Effector memory CD4-positive, alpha-beta T cell (primary cell): ENCODE measurements at places on chromosomes 7 and 10.

DNA sequence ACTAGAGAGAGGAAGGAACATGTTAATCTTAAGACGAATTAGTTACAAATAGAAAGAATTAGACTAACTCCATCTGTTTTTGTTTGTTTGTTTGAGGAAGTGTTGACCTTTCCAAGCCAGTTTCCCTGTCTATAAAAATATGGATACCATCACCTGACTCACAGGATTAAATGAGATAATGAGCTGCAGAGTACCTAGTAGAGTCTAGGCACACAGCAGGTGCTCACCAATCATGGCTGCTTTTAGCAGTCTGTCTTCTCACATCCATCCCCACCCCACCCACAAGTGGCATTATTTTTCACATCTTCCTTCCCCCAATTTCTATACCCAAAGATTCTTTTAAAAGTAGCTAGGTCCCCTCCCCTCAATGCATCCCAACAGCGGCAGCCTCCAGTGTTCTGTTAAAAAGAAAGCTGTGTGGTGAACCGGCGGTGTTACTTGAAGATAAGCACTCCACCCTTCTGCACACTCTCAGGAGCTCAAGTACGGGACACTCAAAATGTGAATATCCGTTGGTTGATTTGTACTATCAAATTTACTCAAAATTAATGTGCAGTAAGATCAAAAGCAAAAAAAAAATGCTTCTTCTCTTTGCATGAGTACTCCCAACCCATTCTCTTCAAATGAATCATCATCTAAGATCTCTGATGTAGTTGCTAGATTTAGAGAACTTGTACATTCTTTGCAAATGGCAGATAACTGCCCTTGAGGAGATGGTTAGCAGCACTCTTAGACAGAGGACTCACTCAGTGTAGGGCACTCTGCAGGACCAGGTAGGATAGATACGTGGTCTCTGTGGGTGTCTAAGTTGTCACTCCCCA lies 145.4 kb upstream of the ASAH2 start:
- H3K4me3 ChIP-seq, result no peak overlapping the region
- H3K4me1 ChIP-seq, result no peaks in the 10 kb centered on the region
- H3K27me3 ChIP-seq, result no peaks in the 10 kb centered on the region
- DNase-seq, result no peak
- no peak overlapping the region for H3K27ac ChIP-seq
- no peaks in the 10 kb centered on the region for H3K36me3 ChIP-seq

GRCh38 chr7:151552352-151553028 lies 32.8 kb upstream of the RHEB start:
- no peak overlapping the region for H3K27ac ChIP-seq
- H3K4me1 ChIP-seq, result no peaks in the 10 kb centered on the region
- no peak for DNase-seq

DNA sequence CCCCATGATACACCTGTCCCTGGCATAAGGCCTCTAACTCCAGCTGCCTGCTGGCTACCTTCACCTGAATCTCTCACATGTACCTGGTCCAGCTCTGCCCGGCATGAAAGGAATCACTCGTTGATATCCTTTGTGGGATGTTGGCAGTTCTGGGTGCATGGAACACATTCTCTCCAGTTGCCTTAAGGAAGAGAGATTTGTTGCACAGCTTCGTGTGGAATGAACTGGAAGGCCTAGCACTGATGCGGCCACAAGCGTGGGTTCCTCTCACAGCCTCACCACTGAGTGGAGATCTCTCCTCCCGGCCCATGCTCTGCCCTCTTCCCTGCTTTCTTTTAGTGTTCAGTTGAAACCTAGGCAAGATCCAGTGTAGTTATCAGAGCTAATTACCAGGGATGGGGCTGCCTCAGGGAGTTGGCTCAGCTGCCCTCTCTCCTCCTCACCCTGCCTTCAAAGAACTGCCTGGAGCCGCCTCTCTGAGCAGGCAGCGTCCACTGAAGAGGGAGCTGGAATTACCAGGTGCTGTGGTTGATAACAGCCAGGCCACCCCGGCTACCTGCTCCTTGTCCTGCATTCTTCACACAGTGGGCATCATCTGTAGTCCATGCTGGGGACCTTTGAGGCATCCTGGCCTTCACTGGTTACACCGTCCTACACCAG lies 194.3 kb downstream of the CCDC3 start:
- H3K36me3 ChIP-seq, result no peaks in the 10 kb centered on the region
- no peaks in the 10 kb centered on the region for H3K4me1 ChIP-seq
- H3K4me3 ChIP-seq, result no peak overlapping the region
- H3K27ac ChIP-seq, result no peak overlapping the region

GRCh38 chr7:123773481-123773880 lies 24.7 kb upstream of the WASL start:
- DNase-seq, result no peak
- no peak overlapping the region for H3K4me3 ChIP-seq

- no peak for DNase-seq
- H3K27ac ChIP-seq, result no peak within 1 kb of the TSS
- no peaks in the 10 kb centered on the region for H3K36me3 ChIP-seq
- peaks cover 8% of the 10 kb centered on the region for H3K4me1 ChIP-seq
- peaks cover 16% of the 10 kb centered on the region for H3K27me3 ChIP-seq
These were observed at the start of gene NPY for GRCh38 chr7:24283897-24284698. NPY (plus strand) TSS chr7:24284190; CDS start chr7:24285241, 1,051 bp downstream.

- H3K27ac ChIP-seq, result no peak overlapping the region
- H3K36me3 ChIP-seq, result no peaks in the 10 kb centered on the region
- H3K27me3 ChIP-seq, result no peaks in the 10 kb centered on the region
- DNase-seq, result no peak
These were observed 25.4 kb upstream of the CALU start for GRCh38 chr7:128713794-128714193.

- H3K4me1 ChIP-seq, result peaks cover 21% of the 10 kb centered on the region
- no peak overlapping the region for H3K27ac ChIP-seq
These were observed 2.0 kb downstream of the EVX1 start for GRCh38 chr7:27244488-27245123.

DNA sequence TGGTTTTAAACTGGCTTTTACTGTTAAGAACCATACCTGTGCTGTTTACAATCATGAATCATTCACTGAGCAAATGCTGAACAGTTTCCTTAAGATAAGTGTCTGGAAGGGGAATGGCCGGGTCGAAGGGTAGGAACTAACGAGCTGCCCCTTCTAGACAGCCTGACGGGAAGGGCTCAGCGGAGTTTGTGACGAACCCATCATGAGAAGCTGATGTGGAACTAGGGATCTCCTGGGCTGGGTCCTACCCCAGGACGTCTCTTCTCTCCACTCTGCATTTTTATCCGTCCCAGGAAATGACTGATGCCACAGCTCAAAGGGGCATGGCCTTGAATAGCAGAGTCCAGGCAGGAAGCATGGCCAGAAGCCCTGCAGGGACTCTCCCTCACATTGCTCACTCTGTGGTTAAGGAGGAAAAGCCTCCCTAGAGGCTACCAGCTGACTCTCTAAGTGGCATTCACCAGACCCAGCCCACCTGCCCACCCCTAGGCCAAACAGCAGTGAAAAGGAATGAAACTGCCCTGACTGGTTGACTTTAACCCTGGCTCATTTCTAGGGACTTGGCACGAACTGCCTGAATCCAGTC lies 112.0 kb downstream of the PFKFB3 start:
- no peaks in the 10 kb centered on the region for H3K4me1 ChIP-seq
- no peaks in the 10 kb centered on the region for H3K27me3 ChIP-seq
- H3K36me3 ChIP-seq, result no peaks in the 10 kb centered on the region
- DNase-seq, result no peak
- no peak overlapping the region for H3K27ac ChIP-seq

DNA sequence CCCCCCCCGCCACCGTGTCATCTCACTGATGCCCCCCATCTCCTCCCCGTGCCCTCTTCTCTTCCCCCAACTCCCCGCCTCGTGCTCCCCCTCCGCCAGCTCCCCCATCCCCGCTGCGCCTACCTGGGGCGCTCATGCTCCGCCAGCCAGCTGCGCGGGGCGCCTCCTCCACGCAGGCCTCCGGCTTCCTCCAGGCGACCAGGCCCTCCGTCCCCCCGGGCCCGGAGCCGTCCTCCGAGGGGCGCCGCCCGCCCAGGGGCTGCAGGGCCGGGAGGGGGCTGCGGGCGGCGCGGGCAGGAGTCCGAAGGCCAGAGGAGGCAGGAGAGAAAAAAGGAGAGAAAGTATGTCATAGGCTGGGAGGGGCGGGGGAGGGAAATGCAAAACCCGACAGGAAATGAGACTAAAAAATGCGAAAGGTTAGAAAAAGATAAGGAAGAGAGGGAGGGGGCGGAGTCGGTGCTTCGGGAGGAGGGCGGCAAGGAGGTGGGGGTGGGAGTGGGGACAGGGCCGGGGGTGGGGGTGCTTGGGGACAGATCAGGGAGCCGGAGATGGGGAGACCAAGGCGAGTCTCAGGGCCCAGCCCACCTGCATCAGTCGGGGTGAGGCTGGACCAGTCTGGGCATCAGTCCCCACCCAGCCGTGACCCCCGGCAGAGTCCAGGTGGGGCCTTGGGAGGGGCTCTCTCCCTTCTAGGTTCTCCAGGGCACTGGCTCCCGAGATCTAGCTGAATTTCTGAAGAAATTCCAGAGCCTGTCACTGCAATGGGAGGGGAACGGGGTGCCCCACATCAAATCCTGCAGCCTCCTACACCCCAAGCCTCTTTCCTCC lies at the start of gene CARD11:
CARD11 (minus strand) TSS at position 324 of the 828 bp plus-strand sequence. CDS start 85,361 bp downstream, outside the sequence.
- DNase-seq, result peak; percentile 49
- no peaks in the 10 kb centered on the region for H3K27me3 ChIP-seq
- no peaks in the 10 kb centered on the region for H3K36me3 ChIP-seq
- peak within 1 kb of the TSS; percentile 97 for H3K27ac ChIP-seq
- peaks cover 48% of the 10 kb centered on the region for H3K4me1 ChIP-seq

GRCh38 chr10:24908793-24909423 lies 43.5 kb downstream of the PRTFDC1 start:
- no peak for DNase-seq
- no peaks in the 10 kb centered on the region for H3K4me1 ChIP-seq
- no peak overlapping the region for H3K27ac ChIP-seq
- no peak overlapping the region for H3K4me3 ChIP-seq
- no peaks in the 10 kb centered on the region for H3K27me3 ChIP-seq

GRCh38 chr7:122546496-122546895 lies 152.4 kb downstream of the RNF133 start:
- no peak overlapping the region for H3K4me3 ChIP-seq
- DNase-seq, result no peak
- H3K27me3 ChIP-seq, result no peaks in the 10 kb centered on the region
- H3K36me3 ChIP-seq, result no peaks in the 10 kb centered on the region
- no peak overlapping the region for H3K27ac ChIP-seq
- H3K4me1 ChIP-seq, result no peaks in the 10 kb centered on the region

DNA sequence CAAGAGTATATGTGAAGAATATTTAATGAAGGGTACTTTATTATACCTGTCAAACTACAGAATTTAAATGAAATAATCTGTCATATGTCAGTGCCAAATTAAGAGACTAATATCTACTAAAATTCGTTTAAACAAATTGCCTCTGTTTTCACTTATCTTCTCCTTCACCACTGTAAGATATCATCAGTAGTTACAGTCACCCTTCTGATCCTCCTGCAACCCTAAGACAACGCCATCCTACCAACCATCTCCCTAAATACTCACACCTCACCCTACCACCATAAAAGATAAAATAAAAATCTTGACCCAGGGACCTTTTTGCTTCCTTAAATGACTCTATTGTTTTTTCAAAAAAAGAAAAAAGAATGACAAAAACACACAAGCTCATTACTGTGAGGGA lies 20.8 kb downstream of the EZH2 start:
- H3K36me3 ChIP-seq, result no peaks in the 10 kb centered on the region
- no peak overlapping the region for H3K27ac ChIP-seq
- H3K27me3 ChIP-seq, result no peaks in the 10 kb centered on the region
- H3K4me3 ChIP-seq, result no peak overlapping the region

GRCh38 chr10:21464134-21464533 lies 61.3 kb downstream of the SKIDA1 start:
- no peaks in the 10 kb centered on the region for H3K27me3 ChIP-seq
- no peaks in the 10 kb centered on the region for H3K4me1 ChIP-seq
- DNase-seq, result no peak
- no peaks in the 10 kb centered on the region for H3K36me3 ChIP-seq
- H3K4me3 ChIP-seq, result no peak overlapping the region

- no peaks in the 10 kb centered on the region for H3K27me3 ChIP-seq
- DNase-seq, result no peak
- no peaks in the 10 kb centered on the region for H3K4me1 ChIP-seq
- no peak overlapping the region for H3K27ac ChIP-seq
- no peak overlapping the region for H3K4me3 ChIP-seq
- H3K36me3 ChIP-seq, result no peaks in the 10 kb centered on the region
These were observed 97.8 kb upstream of the MPP7 start for GRCh38 chr10:28400681-28401080.
